ENCODE measurements at places on chromosomes 2 and 18. TPM values are rescaled to one million over a fixed set of nuclear protein-coding genes. Genes with fewer than 3 reads are reported as not detected.
A peak's percentile ranks its signal among the peaks of the same experiment; 100 is the strongest.

TMEM237 gene
- 13.4 TPM for total RNA-seq

POU3F3 gene
- not detected for total RNA-seq

GPATCH11 gene
- 9.2 TPM for total RNA-seq

MROH2A gene
- total RNA-seq: not detected

- no peak overlapping the region for H3K4me3 ChIP-seq
- H3K36me3 ChIP-seq: no peaks in the 10 kb centered on the region
- no peak for DNase-seq
Observed at GRCh38 chr2:14693874-14694273, 61.4 kb downstream of the LRATD1 start.

- no peak overlapping the region for H3K4me3 ChIP-seq
- no peak overlapping the region for H3K27ac ChIP-seq
- H3K36me3 ChIP-seq: no peaks in the 10 kb centered on the region
- no peak for DNase-seq
- H3K4me1 ChIP-seq: no peaks in the 10 kb centered on the region
- no peaks in the 10 kb centered on the region for H3K27me3 ChIP-seq
Observed at GRCh38 chr2:159004849-159005248, 36.4 kb downstream of the TANC1 start.

DNA sequence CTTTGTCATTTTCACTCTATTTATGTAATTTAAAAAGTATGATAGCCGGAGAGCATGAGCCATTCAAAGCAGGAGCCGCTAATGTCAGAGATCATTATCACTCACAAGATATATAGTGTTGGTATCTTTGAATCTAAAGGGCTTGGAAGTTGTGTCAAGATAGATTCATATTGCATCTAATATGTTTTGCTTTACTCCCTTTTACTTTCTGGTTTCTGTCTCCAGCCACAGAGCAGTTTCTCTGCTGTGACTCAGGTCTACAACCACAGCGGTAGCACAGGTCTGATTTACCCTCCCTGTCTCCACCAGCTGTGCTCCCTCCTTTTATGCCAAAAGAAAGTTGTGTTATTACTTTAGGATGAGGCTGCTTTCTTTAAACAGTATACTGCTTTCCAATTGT lies 424.0 kb downstream of the ARHGAP15 start:
- H3K36me3 ChIP-seq: peaks cover 34% of the 10 kb centered on the region
- DNase-seq: peak; percentile 18
- H3K27ac ChIP-seq: no peak overlapping the region
- no peak overlapping the region for H3K4me3 ChIP-seq
- H3K27me3 ChIP-seq: no peaks in the 10 kb centered on the region

DNA sequence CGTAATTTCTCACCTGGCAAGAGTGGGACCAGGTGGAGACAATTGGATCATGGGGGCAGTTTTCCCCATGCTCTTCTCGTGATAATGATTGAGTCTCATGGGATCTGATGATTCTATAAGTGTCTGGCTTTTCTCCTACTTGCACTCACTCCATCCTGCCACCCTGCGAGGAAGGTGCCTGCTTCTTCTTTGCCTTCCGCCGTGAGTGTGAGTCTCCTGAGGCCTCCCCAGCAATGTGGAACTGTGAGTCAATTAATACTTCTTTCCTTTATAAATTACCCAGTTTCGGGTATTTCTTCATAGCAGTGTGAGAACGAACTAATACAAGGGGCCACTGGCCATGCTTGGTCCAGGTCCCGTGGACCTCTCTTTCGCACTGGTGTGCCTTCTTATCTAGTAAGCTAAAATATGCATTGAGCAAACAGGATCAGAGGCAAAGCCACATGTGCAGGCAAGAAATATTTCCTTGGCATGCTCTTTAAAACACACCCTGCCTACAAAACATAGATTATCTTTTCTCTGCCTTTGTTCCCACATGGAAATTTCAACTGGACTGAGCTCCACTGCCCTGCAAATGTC lies 821.1 kb downstream of the TRIB2 start:
- H3K4me1 ChIP-seq: no peaks in the 10 kb centered on the region
- H3K4me3 ChIP-seq: no peak overlapping the region
- no peaks in the 10 kb centered on the region for H3K27me3 ChIP-seq
- DNase-seq: no peak
- no peaks in the 10 kb centered on the region for H3K36me3 ChIP-seq

GRCh38 chr2:163800951-163801381 lies 65.2 kb upstream of the FIGN start:
- DNase-seq: no peak
- H3K27ac ChIP-seq: no peak overlapping the region
- H3K4me3 ChIP-seq: no peak overlapping the region

GRCh38 chr18:74982946-74983635 lies 225.8 kb downstream of the PTGR3 start:
- H3K27ac ChIP-seq: no peak overlapping the region
- H3K36me3 ChIP-seq: no peaks in the 10 kb centered on the region
- H3K4me3 ChIP-seq: no peak overlapping the region
- H3K27me3 ChIP-seq: no peaks in the 10 kb centered on the region
- no peaks in the 10 kb centered on the region for H3K4me1 ChIP-seq

- peaks cover 18% of the 10 kb centered on the region for H3K4me1 ChIP-seq
- H3K36me3 ChIP-seq: no peaks in the 10 kb centered on the region
Observed at GRCh38 chr2:70527447-70528080, 26.1 kb downstream of the TGFA start.

- peak overlapping the region; percentile 55 for H3K27ac ChIP-seq
- no peak overlapping the region for H3K4me3 ChIP-seq
- no peaks in the 10 kb centered on the region for H3K27me3 ChIP-seq
- H3K4me1 ChIP-seq: peaks cover 75% of the 10 kb centered on the region
Observed at GRCh38 chr2:230231251-230231650, 5.7 kb downstream of the SP140 start.

DNA sequence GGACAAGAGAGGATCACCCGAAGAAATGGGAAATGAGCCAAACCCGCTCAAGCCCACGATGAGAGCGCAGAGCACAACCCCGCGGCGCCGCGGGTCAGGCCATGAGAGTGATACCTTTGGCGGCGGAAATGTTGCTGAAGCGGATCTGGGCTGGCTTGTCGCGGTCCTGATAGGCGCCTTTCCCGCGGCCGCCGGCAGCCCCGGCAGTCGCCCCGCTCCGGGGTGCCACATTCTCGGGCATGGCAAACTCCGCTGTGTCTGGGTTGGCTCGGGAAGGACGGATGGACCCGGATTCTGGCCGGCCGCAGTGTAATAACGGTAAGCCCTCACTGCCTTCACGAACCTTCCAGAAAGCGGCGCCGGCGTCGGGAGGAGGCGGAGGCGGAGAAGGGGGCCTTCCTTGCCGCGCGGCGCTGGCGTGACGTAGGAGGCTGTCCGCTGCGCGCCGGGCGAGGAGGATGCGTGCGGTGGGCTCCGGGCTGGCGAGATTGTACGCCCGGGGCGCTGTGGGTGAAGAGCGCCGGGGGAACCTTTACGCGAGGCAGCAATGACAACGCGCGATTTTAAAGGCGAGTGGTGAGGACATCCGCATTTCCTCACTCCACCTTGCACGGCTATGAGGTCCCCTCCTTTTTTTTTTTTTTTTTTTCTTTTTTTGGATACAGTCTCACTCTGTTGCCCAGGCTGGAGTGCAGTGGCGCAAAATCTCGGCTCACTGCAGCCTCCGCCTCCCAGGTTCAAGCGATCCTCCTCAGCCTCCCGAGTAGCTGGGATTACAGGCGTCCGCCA lies at the start of gene CCT4:
CCT4 (minus strand) TSS at position 390 of the 789 bp plus-strand sequence; CDS start at position 241, 149 bp downstream.
- DNase-seq: peak; percentile 91
- peaks cover 32% of the 10 kb centered on the region for H3K4me1 ChIP-seq

GRCh38 chr18:73286584-73286983 lies 418.8 kb upstream of the NETO1 start:
- H3K27ac ChIP-seq: no peak overlapping the region
- H3K4me1 ChIP-seq: no peaks in the 10 kb centered on the region
- H3K36me3 ChIP-seq: no peaks in the 10 kb centered on the region
- no peaks in the 10 kb centered on the region for H3K27me3 ChIP-seq
- H3K4me3 ChIP-seq: no peak overlapping the region

- H3K4me1 ChIP-seq: peaks cover 70% of the 10 kb centered on the region
- H3K27ac ChIP-seq: no peak overlapping the region
- peak; percentile 21 for DNase-seq
- H3K36me3 ChIP-seq: no peaks in the 10 kb centered on the region
Observed at GRCh38 chr2:10378189-10378588, 69.9 kb downstream of the ODC1 start.

Data from activated CD4-positive, alpha-beta memory T cell treated with anti-CD3 and anti-CD28 coated beads, Interleukin-2, amount 10 ng/mL, durations not matched to agents 7 days and 5 days (primary cell).